CD8-positive, alpha-beta memory T cell (primary cell): ENCODE measurements at places on chromosomes 12 and 14. TPM values are rescaled to one million over a fixed set of nuclear protein-coding genes. Genes with fewer than 3 reads are reported as not detected.

DNA sequence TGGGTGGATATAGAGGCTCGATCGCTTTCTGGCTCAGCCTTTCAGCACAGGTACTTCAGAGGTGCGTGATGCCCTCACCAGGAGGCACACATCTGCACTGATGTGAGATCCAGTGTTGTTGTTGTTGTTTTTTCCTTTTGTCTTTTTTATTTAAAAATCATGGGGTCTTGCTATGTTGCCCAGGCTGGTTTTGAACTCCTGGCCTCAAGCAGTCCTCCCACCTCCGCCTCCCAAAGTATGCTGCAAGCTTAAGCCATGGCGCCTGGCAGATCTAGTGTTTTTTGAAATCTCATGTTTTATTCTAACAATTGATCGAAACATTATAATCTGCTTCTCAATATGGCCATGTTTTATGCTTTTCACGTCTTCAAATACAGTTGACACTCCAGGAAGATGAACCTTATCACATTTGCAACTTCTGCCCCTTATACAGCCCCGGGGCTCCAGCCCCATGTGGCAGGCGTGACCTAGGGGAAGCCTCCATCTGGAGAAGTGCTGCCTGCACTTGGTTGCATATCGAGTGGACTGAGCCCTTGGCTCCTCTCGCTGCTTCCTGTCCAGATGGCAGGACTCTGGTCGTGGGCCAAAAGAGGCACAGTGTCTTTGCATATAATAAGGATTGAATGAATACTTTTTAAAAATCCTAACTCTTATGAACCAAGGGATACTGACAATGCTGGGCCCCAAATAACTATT, 71.7 kb downstream of the TRAF3 start:
- no peak for DNase-seq

- no peak for DNase-seq
Observed at GRCh38 chr12:104242546-104243206, 27.1 kb downstream of the TXNRD1 start.

- no peak for DNase-seq
Observed at GRCh38 chr12:19058235-19059021, 71.1 kb upstream of the PLEKHA5 start.

GRCh38 chr14:77322951-77323350, 2.1 kb downstream of the GSTZ1 start:
- no peak for DNase-seq

DNA sequence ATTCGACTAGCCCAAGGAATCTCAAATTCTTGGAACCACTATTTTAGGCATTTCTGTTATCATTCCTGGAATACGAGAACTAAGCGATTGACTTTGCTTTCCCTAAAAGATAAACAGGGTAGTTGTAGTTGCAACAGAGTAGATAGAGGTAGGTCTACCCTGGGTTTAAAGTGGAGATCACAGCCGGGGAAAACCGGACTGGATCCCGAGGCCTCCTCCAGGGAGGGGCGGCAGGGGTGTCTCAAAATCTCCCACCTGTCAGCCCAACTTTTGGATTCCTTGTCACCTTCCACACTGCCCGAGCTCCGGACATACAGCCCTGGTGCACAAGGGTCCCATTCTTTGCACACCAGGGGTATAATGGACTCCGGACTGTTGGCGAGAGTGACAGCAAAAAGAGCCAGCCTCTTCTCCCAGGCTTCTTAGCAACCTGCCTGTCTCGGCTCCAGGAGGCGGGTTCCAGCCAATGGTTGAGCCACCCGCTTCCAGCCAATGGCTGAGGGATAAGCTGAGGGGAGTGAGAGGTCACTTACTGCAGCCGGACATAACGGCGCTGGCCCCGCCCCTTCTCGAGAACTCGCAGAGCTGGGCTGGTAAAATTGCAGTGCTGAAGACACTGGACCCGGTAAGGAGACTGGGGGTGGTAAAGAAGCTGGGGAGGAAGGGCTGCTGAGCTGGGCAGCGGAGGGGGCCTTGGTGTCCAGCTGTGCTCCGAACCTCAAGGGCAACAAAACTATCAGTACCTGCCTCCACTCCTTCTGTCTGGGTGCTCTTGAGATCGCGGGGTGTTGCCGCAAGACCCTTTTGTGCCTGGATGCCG, at the start of gene SUOX:
TSS of gene SUOX (plus strand) at position 562 of the 820 bp plus-strand sequence. CDS start 4,946 bp downstream, outside the sequence.
- no peak for DNase-seq

- DNase-seq = no peak
Observed at GRCh38 chr14:99568567-99569560, 35.1 kb downstream of the CCDC85C start.

DNA sequence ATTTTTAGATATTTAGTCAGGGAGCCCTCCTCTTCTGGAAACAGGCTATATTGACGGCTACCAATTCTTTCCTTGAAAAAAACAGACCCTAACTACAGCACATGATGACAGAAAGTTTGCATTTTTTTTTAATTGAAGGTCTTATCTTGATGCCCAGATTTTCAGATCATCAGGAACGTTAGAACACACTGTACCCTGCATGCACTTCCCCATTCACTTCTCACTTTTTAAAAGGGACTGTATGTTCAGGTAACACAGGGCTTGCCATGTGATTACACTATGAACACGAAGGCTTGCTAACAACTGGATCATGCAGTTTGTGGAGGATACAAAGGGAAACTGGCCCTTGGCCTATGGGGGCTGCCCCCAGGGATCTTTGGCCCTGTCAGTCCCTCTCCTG, 92.6 kb downstream of the RPS29 start:
- no peak for DNase-seq

DNA sequence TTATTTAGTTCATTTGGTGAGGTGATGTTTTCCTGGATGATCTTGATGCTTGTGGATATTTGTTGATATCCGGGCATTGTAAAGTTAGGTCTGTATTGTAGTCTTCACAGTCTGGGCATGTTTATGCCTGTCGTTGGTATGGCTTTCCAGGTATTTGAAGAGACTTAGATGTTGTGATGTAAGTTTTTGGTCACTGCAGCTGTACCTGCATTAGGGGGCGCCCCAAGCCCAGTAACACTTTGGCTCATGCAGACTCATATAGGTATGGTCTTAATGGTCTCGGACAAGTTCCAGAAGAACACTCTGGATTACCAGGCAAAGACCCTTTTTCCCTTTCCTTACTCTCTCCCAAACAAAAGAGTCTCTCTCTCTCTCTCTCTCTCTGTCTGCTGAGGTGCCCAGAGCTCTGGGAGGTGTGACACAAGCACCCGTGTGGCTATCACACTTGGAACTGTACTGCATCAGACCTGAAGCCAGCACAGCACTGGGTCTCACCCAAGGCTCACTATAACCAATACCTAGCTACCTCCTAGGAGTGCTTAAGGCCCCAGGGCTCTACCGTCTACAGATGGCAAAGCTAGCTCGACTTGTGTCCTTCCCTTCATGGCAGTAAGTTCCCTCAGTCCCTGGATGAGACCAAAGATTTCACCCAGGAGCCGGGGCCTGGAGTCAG, 425.8 kb upstream of the ATXN7L3B start:
- DNase-seq = no peak

GRCh38 chr12:2759733-2760132, 35.0 kb upstream of the FKBP4 start:
- no peak for DNase-seq

DNA sequence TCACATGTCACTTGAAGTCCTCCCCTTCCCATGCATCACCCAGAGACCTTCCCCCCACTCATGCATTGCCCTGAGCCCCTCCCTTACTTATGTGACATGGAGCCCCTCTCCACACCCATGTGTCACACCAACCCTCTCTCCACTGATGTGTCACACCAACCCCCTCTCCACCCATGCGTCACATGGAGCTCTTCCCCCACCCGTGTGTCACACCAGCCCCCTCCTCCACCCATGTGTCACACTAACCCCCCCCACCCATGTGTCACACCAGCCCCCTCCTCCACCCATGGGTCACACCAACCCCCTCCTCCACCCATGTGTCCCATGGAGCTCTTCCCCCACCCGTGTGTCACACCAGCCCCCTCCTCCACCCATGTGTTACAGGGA, 30.4 kb downstream of the RTL1 start:
- DNase-seq = peak; percentile 32

- peak; percentile 12 for DNase-seq
Observed at GRCh38 chr12:71746974-71747611, 7.6 kb upstream of the RAB21 start.

DNA sequence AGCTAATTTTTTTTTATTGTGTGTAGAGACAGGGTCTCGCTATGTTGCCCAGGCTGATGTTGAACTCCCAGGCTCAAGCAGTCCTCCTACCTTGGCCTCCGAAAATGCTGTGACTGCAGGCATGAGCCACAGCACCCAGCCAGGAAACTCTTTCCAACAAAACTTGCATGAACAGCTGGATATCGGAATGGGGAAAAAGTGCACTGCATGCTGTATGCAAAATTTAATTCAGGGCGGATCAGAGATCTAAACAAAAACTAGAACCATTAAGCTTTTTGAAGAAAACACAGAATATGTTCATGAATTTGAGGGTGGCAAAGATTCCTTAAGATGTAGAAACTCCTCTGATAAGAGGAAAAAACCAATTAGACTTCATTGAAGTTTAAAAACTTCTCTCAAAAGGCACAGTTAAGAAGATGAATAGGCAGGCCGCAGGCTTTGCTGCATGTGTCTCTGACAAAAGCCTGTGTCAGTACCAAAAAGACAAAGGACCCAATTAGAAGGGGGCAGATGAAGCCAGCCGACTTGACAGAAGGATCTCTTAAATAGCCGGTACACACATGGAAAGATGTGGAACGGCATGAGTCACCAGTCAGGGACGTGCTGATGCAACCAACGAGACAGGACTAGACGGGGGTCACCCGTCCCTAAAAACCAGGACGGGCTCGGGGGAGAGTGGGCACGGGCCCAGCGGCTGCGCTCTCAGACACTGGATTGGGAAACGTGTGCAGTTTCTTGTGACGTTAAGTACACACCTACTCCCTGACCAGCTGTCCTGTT, 34.8 kb upstream of the MMP17 start:
- DNase-seq = no peak

GRCh38 chr12:7117670-7118069, 8.7 kb upstream of the C1RL start:
- no peak for DNase-seq

DNA sequence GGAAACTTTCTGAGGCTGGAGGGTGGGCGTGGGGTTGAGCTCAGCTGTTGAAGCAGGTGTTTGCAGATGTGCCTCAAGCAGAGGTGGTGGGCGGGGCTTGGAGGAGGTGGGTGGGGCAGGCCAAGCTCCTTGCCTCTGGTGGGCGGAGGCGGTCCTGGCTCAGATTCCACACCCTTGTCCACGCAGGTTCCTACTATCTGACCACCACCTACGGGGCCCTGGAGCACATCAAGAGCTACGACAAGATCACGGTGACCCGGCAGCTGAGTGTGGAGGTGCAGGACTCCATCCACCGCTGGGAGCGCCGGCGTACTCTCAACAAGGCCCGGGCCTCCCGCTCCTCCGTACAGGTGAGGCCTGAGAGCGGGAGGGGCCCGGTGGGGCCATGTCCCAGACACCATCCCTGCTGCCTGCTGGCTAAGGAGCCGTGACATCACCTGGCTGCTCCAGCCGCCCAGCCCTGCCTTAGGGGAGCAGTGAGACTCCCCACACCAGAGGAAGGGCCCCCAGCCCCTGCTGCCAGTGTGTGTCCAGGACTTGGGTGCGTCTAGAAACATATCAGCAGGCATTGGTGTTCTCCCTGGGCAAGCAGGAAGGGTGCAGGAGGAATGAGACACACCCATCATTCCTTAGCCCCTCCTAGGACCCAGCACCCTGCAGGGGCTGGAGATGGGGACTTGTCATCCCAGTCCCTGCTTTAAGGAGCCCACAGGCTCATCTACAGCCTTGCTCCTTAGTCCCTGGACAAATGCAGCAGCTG, 63.4 kb downstream of the LGMN start:
- DNase-seq = no peak

GRCh38 chr14:40697231-40697630, 909.4 kb upstream of the LRFN5 start:
- DNase-seq = no peak

GRCh38 chr12:4562034-4562657, at the start of gene DYRK4:
Gene DYRK4 (plus strand): TSS chr12:4562208. CDS start chr12:4562246, 38 bp downstream.
- no peak for DNase-seq

DNA sequence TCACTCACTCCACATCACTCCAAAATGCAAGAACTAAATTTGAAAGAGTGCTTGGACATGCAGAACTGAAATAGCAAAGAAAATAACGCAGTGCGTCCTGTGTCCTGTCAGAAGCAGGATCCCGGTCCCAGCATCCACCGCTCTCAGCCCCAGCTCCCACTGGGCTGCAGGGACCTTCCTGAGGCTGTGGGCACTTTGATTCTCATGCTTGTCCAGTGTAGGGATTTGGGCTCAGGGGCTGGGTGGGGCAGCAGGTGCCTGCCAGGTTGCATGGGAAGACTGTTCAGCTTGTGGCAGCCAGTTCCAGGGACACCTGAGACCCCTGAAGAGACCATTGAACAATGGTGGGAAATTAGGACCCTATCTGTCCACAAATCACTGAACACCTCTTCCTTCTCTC, 140.0 kb upstream of the FKBP4 start:
- no peak for DNase-seq

DNA sequence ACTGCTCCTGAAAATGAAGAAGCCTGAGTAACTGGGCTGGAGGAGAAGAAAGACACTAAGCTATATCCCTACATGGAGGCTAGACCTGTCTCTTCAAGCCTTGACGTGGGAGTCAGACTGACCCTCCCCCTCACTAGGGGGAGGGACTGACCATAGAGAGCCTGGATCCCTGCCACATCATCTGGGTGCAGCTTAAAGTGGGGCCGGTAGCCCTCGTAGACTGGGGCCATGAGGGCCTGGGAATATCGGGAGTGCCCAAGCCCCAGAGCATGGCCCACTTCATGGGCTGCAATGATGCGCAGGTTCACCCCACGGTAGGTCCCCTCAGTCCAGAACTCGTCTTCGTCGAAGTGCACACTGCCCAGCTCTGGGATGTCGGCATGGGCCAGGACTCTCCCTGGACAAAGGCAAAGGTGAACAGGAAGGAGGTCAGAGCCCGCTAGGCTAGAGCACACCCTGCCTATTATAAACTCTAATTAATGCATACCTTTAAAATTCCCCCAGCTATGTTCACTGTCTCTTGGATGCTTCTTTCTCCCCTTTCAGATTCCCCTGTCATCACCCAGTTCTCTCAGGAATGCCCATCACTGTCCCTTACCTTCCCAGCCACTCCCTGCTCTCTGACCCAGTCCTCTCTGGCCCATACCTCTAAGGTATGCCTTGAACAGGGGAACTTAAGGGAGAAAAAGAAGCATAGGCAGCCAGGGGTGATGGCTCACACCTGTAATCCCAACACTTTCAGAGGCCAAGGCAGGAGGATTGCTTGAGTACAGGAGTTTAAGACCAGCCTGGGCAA, 3.2 kb downstream of the MMP19 start:
- no peak for DNase-seq

- DNase-seq = no peak
Observed at GRCh38 chr14:76919431-76920330, 93.5 kb downstream of the LRRC74A start.

- no peak for DNase-seq
Observed at GRCh38 chr14:38549564-38549963, 293.7 kb upstream of the CLEC14A start.

Gene OR4N5
- polyA plus RNA-seq = not detected

Gene CLEC9A
- polyA plus RNA-seq = not detected

Gene PTHLH
- polyA plus RNA-seq = not detected

Gene CNTN1
- not detected for polyA plus RNA-seq

Gene LGR5
- polyA plus RNA-seq = not detected

Gene IFI27
- 5.5 TPM for polyA plus RNA-seq

Gene SLC6A12
- not detected for polyA plus RNA-seq

Gene KRT6C
- not detected for polyA plus RNA-seq

Gene SYT1
- polyA plus RNA-seq = not detected

Gene NEUROD4
- not detected for polyA plus RNA-seq

Gene SMCO2
- not detected for polyA plus RNA-seq

Gene CATSPERB
- 1.2 TPM for polyA plus RNA-seq
